ENCODE measurements at places on chromosomes 7 and 10. TPM values are rescaled to one million over a fixed set of nuclear protein-coding genes. Genes with fewer than 3 reads are reported as not detected.

ZNF25 gene
- total RNA-seq = 6.8 TPM

ARHGAP12 gene
- 61.4 TPM for total RNA-seq

SKIDA1 gene
- 0.48 TPM for total RNA-seq

CYP26C1 gene
- total RNA-seq = not detected

ACSM6 gene
- not detected for total RNA-seq

IFIT1 gene
- total RNA-seq = 29.9 TPM

CRPPA gene
- total RNA-seq = 2.8 TPM

TMEM139 gene
- total RNA-seq = not detected

All from RPMI7951 (cell line).